Pulmonary artery endothelial cell (primary cell): ENCODE measurements at places on chromosomes 7 and 10.

- DNase-seq, result no peak
Measured at GRCh38 chr7:133369130-133369529, 116.3 kb downstream of the EXOC4 start.

- no peak for DNase-seq
Measured at GRCh38 chr10:68559251-68559650, 886 bp upstream of the TET1 start.

GRCh38 chr10:119521443-119522204 is 20.9 kb downstream of the RGS10 start:
- peak; percentile 36 for DNase-seq

- no peak for DNase-seq
Measured at GRCh38 chr10:71250405-71250804, 38.0 kb downstream of the UNC5B start.

GRCh38 chr10:100183481-100183880 is 2.3 kb downstream of the ERLIN1 start:
- no peak for DNase-seq

DNA sequence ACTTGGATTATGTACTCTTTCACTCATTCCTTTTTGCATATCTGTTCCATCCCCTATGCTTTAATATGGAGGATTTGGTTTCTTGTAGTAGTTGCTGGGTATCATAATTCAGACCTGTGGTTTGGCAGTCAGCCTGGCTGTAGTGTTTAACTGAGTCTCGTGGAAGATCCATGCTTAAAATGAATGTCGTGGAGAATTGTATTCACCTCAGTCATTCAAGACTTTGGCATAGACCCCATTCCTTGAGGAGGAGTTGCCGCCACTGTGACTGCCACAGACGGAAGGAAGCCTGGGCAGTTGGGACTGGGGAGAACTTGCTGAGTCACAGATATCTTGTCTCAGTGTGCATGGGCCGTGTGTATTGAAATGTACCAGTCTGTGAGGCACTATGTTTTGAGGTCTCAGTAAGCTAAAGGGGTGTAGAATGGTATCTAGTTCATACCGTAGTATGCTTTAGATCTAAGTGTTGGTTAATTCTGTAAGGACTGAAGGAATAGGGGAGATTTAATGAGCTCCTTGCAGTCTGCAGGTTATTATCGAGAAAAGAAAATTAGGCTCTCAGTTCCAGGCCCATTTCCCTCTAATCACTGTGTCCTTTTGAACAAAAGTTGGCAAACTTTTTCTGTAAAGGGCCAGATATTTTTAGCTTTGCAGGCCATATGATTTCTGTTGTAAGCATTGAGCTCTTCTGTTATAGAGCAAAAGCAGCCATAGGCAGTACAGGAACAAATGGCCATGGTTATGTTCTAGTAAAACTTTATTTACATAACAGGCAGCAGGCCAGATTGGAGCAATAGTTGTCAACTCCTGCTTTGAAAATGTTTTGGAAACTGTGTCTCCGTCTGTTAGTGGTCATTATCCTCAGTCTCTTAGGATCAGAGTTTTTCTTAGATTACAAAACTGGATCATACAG is 76.8 kb downstream of the TPST1 start:
- DNase-seq, result no peak

DNA sequence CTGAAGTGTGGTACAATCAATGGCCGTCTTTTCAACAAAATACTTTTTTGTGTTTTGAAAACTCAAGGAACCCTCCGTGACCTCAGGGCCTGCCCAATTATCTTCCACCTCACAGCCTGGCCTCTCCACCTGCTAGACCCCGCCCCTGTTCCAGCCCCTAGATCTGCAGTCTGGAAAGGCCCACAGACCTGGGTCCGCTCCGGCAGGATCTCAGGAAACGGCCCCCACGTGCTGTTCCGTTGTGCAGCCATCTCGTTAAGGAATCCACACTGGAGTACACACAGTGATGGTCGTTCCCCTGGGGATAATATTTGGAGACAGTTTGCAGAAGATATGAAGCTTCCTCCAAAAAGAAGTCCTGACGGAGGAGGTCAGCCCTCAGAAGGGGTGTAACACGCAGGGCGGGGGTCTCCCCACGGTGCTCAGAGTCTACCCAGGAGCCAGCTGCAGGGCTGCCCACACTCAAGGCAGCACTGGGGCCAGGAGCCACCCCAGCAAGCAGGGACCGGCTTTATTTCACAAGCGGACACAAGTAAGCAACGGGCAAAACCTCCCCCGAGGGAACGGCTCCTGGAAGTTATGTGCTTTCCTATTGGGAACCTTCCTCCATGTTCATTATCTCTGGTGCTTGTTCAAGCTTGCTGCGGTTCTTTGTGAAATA is 73.4 kb downstream of the TCERG1L start:
- DNase-seq, result no peak

DNA sequence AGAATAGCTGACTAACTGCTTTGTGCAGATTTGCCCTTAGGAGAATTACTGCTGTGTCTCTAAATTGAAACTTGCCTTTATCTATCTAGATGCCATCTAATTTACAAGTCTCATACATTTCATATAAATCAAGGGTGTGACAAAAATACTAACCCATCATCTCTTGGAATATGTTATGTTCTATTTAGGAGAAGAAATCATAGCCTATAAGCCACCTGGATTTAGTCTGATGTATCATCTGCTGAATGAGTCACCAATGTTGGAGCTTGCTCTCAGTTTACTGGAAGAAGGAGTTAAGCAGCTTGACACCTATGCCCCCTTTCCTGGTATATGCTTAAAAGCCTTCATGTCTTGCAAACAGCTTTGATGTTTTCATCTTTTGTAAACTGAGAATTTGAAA is 43.5 kb downstream of the NUP205 start:
- DNase-seq, result no peak

GRCh38 chr10:30581779-30582380 is 47.7 kb downstream of the LYZL2 start:
- DNase-seq, result peak; percentile 20

DNA sequence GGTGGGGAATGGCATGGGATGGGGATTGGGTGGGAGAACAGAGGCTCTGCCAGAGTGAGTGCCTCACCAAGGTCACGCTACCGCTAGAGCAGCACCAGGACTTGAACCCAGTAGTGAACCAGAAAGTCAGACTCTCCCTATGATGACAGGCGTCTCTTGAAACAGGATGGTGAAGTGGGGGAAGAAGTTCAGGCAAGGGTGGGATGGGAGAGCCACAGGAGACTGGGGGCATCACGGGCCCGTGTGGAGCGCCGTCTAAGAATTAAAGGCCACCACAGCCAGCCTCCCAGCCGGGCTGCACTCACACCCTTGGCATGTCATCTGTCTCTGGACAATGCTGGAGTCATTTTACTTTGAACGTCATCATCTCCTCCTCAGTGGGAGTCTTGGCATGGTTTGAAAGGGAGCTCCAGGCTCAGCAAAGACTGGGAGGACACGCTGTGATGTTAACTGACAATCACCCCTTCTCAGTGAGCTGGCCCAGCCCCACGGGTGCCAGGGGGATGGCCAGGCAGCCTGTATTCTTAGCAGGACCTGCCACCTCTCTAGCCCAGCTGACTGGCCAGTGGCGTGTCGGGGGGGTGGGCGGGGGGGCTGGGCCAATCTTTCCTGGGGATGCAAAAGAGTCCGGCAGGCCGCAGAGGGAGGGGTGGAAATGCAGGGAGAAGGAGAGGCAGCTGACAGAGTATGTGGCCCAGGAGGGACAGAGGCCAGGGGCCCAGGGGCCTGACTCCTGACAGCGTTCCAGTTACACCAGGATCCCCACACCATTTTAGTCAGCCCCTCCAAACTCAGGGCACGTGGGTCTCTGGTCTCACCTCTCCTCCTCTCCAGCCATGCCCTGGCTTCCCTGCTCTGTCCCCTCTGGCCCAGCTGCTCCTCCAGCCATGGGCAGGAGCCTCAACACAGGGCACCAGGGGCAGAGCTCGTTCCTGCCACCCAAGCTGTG is 96.2 kb downstream of the VOPP1 start:
- no peak for DNase-seq

GRCh38 chr10:84333864-84334451 is 5.6 kb downstream of the CCSER2 start:
- no peak for DNase-seq

- no peak for DNase-seq
Measured at GRCh38 chr7:30308389-30308788, 24.0 kb downstream of the ZNRF2 start.

- DNase-seq, result no peak
Measured at GRCh38 chr10:76244061-76244686, 812.8 kb downstream of the LRMDA start.
